GM12892 (cell line): ENCODE measurements at places on chromosomes 4 and X.
A peak's percentile ranks its signal among the peaks of the same experiment; 100 is the strongest.

DNA sequence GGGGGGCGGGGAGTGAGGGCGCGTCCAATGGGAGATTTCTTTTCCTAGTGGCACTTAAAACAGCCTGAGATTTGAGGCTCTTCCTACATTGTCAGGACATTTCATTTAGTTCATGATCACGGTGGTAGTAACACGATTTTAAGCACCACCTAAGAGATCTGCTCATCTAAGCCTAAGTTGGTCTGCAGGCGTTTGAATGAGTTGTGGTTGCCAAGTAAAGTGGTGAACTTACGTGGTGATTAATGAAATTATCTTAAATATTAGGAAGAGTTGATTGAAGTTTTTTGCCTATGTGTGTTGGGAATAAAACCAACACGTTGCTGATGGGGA lies 1.1 kb downstream of the HTT start:
- no peak for DNase-seq

GRCh38 chr4:89586864-89587263 lies 250.1 kb downstream of the SNCA start:
- DNase-seq: no peak

DNA sequence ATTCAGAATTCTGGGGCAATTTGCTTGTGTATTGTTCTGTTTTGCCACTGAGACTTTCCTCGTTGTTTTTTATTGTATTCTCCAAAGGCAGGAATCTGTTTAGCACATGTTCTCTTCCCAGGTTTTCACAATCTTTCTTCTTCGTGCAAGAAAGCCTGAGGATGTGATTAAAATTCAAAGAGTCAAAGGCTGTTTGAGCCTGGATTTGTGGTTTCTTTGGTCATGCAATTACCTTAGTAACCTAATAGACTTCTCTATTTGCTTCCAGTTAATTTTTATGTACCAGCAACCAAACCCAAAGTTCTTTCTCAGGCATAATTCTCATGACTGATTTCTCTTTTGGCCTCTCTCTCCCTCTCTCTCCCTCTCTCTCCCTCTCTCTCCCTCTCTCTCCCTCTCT lies 1420.1 kb upstream of the TENM3 start:
- DNase-seq: no peak

DNA sequence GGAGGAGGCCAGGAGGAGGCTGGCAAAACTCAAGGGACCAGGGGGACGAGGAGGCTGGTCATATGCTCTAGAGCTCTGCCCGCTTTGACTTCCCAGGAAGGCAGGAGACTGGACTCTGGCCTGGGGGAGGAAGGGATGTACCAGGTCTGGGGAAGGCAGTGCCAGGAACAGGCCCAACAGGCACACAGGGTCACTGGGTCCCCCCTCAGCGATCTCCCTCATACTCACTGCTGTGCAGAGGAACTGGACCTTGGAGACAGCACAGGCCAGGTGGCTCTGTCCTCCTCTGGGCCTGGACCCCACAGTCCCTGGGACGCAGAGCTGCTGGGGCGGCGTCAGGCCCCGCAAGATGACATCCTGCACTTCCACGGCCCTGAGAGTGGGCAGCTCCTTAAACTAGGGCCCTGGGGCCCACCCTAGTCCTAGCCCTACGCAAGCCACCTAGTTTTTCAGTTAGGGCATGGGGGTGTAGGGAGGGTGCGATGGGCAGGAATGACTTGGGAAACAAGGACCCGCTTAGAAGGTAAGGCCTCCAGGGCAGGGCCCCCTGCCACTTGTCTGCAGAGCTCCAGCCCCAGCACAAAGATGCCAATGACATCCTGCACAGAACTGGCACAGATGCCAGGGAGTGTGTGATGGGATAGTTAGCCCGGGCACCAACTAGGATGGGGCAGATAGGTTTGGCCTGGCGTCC lies 59.5 kb downstream of the HTRA3 start:
- no peak for DNase-seq

DNA sequence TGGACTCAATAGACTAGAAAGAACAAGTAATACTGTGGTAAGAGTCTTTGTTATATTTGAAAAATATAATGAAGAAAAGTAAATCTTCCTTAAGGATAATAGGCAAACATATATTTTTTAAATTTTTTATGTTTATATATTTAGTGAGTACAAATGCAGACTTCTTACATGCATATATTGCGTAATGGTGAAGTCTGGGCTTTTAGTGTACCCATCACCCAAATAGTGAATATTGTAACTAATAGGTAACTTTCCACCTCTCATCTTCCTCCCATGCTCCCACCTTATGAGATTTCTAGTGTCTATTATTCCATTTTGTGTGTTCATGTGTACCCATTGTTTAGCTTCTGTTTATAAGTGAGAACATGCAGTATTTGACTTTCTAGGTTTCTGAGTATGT lies 711.2 kb upstream of the NDST4 start:
- DNase-seq: no peak

DNA sequence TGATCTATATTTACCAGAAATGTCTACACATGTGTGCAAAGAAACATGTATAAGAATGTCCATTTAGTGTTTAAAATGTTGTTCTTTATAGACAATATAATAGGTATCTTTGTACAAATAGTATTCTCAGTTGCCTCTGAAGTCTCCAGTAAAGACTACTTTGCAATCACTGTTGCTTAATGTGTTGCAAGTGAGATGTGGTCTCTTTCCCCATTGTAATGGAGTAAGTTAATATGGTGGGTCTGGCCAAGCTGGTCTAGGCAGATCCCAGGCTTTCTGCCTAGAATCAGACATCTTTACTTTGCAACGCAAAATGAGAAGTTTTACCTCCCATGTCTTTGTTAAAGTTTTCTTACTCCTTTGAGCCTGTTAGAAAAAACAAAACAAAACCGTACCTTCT lies 144.8 kb downstream of the GABRA3 start:
- DNase-seq: no peak

DNA sequence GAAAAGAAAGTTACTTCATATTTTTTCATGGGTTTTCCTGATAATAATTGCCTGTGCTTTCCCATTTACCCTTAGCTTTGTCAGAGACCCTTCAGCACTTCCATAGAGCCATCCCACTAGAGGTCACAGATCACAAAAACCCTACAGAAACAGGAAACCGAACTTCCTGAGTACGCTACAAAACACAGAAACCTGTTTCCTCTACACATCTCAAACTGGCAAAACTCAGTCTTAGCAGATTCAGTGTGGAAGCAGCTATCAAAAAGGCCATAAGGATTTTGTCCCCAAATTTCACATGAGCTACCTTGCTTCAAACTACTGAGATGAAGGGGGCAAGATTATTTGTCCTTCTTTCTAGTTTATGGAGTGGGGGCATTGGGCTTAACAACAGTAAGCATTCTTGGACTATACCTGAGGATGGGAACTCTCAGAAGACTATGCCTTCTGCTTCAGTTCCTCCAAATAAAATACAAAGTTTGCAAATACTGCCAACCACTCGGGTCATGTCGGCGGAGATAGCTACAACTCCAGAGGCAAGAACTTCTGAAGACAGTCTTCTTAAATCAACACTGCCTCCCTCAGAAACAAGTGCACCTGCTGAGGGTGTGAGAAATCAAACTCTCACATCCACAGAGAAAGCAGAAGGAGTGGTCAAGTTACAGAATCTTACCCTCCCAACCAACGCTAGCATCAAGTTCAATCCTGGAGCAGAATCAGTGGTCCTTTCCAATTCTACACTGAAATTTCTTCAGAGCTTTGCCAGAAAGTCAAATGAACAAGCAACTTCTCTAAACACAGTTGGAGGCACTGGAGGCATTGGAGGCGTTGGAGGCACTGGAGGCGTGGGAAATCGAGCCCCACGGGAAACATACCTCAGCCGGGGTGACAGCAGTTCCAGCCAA lies at the start of gene MMRN1:
TSS of gene MMRN1 (plus strand) at position 206 of the 902 bp plus-strand sequence. CDS start at position 324, 118 bp downstream.
- no peak for DNase-seq

- peak; percentile 13 for DNase-seq
Measured at GRCh38 chr4:81472281-81473182, 825 bp upstream of the RASGEF1B start.

DNA sequence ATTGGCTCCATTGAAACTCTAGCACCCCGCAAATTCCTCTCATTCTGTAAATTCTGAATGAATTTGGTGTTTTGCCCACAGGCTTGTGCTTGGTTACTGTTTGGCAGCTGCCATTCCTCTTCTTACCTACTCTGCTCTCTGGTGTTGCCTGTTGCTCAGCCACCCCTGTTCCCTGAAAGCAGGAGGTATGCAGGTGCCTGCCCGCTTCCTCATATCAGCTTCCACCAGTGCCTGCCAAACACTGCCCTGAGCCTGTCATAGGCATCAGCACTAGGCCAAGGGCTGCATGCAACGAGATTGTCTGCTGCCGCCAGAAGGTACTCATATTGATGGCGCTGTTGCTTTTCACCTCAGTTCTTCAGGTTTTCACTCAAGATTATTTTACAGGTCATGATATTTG lies 978.1 kb downstream of the C4orf33 start:
- DNase-seq: no peak

GRCh38 chrX:8627796-8628195 lies 104.1 kb downstream of the ANOS1 start:
- no peak for DNase-seq

- no peak for DNase-seq
Measured at GRCh38 chrX:134249241-134249640, 12.3 kb downstream of the CCDC160 start.

DNA sequence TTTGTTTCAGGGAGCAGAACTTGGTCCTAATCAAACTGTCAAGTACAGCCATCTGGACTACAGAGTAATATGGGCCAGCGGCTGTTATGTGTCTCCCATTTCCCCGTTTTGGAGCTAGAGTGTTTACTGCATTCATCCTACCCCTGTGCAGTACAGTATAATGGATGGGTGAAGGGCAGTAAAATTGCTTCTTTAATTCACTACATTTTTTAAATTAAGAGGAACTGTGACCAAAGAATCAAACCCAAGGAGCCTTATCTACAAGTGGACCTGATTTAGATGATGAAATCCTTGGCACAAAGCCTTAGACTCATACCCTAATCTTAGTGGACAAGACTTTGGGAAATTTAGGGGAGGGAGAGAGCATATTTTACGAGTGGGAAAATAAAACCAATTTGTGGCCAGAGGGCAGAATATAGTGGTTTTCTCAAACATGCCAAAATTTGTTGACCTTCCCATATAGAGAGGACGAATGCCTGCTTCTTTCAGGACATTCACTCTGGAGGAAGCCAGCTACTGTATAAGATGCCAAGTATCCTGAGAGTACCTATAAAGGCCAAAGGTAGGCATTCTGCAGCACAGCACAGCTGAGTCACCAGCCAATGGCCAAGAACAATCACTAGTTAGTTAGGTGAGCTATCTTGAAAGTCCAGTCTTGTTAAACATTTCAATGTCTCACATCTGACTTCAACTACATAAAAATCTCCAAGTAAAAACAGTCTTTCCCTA lies 253.8 kb upstream of the KCNIP4 start:
- no peak for DNase-seq

- DNase-seq: no peak
Measured at GRCh38 chr4:170398218-170398617, 308.5 kb upstream of the AADAT start.

GRCh38 chr4:171759274-171759673 lies 53.9 kb upstream of the GALNTL6 start:
- DNase-seq: no peak

DNA sequence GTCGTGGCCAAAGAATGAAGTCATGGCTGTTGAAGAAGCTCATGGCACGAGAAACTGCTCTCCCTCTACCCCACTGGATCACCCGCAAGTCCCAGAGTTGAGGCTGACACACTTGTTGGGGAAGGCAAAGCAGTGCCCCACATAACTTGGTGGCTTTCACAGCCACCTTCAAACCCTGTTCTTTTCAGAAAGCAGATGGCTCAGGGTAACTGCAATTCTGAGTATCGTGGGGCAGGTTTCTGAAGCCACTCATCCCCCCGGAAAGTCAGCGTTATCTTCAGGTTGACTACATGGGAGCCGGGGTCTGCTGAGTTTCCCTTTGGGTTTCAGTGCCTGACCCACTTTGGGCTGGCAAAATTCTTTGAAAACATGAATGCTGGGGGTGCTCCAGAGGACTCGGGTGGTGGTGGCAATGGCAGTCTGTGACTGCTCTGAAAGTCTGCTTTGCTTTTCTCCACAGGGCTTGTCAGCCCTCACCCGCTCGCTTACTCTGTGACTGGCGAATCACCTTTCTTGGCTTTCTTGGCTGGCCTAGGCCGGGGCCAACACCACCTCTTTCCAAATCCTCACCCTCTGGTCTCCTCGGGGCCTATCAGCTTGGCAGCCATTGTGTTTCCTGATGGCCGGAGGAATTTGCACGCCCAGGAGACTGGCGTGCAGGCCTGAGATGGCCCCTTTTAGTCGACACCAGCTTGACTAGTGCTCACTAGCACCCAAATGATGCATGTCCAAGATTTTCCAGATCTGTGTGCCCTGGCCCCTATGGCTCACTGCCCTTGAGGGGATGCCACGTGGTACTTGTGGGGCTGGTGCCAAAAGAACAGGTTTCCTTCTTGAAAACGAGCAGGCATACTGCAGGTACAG lies 7.3 kb downstream of the PPP1R3F start:
- DNase-seq: no peak

GRCh38 chr4:111475666-111476065 lies 669.6 kb upstream of the FAM241A start:
- no peak for DNase-seq

- no peak for DNase-seq
Measured at GRCh38 chrX:130857207-130857606, 45.8 kb downstream of the ENOX2 start.

GRCh38 chr4:10157478-10158332 lies 41.1 kb upstream of the WDR1 start:
- DNase-seq: peak; percentile 44

DNA sequence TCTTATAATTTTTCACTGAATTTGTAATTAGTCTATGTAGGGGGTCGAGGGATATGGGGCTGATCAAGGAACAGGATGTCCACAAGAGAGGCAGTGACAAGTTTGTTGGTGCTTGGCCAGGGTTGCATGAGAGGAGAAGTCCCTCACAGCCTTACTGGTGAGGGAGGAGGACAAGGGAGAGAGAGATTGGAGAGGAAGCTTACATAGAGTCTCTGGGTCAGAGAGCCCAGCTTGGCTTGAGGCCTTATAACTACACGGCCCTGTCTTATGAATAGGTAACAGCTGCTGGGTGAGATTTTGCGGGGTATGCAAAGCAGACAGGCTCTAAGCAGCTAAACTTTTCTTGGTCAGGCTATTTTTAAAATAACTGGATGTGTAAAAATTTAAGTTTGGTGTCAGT lies 37.9 kb upstream of the OTUD4 start:
- no peak for DNase-seq

DNA sequence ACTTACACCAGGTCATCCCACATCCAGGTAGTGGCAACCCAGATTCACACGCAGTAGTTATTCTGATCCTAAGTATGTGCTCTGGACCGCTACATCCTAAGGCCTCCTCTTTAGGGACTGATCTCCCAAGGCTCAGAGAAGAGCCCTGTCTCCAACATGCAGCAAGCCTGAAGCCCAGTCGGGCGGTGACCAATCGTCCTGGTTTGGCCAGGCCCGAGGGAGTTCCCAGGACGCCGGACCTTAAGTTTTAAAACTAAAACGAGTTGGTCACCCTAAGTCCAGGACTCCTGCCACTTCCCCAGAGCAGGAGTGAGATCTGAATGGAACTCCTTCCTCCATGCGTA lies 385 bp downstream of the LYAR start:
- peak; percentile 8 for DNase-seq

GRCh38 chr4:13721894-13722293 lies 94.4 kb upstream of the BOD1L1 start:
- DNase-seq: no peak

- no peak for DNase-seq
Measured at GRCh38 chrX:652341-652741, 21.8 kb downstream of the SHOX start.
